ENCODE measurements at places on chromosomes 7 and 10.

DNA sequence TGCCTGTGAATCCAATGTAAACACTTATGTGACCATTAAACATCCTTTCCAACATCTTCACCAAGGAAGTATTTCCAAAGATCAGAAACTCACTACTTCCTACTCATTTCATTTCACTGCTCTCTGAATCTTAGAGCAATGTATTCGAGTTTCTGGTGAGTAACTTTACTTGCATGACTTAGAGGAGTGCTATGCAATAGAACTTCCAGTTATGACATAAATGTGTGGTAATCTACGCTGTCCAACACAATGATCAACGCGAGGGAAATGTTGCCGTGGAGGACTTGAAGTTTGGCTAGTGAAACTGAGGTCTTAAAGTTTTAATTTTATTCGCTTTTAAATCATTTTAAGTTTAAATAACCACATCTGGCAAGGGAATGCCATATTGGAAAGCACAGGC lies 1326.3 kb downstream of the XPNPEP1 start:
- DNase-seq: no peak

GRCh38 chr7:25481891-25482290 lies 253.6 kb upstream of the NPVF start:
- no peak for DNase-seq

DNA sequence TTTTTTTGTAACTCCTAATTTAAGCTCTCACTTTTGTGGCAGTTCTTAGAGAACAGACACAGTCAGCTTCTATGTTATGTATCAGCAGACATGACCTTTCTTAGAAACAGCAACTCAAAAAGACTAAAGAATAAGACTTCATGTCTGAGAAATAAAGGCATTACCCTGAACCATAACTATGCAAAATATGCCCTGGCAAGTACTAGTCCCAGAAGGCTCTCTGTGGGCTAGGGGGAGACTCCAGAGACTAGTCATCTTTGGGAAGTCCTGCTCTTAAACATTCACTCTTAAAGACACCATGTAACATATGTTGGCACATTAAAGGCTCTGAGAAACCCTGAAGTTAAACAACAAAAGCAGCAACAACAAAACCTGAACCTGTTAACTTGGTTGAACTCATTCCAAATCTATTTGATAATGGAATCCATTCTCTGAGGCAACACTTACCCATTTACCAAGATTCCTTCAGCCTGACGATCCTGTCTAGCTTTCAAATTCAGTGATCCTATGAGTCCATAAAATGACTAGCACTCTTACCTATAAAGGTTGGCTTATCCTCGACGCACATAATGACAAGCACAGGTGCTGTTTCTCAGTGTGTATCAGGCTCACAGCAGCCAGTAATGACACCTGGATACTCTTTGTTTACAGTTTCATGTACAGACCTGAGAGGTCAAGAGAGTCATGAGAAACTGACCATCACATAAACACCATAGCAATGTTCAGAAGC lies 62.3 kb downstream of the OSBPL3 start:
- no peak for DNase-seq

DNA sequence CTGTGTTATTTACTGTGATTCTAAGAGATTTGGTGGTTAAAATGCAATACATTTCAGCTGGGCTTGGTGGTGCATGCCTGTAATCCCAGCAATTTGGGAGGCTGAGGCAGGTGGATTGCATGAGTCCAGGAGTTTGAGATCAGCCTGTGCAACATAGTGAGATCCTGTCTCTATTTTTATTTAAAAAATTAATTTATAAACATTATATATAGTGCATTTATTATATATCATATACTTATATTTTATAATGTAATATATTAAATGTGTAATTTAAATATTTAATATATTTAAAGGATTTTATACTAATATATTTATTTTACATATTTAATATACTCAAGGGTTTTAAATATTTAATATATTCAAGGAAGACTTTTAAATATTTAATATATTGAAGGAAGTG lies 402.8 kb upstream of the PCDH15 start:
- DNase-seq: no peak

- DNase-seq: no peak
Measured at GRCh38 chr7:74542558-74543117, 88.9 kb downstream of the GTF2IRD1 start.

DNA sequence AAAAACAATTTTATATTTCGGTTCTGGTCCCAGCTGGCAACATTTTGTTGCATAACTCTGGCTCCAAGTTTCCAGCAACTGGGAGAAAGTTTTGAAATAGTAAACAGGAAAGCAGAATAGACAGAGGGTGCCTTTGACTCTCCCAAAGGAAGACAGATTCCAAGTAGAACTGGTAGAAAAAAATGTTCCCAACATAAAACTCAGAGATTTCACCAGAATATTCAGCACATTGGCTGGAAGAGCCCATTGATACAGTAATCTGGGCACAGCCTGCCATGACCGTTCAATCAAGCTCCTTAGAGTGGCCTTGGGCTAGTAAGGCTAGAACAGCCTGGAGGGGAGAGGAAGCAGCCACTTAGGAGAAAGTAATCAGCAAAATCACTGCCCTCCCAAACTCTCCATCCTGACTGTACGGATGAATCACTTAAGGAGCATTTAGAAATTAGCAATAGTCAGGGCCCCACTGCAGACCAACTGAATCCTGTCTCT lies 120.4 kb downstream of the CUBN start:
- no peak for DNase-seq

DNA sequence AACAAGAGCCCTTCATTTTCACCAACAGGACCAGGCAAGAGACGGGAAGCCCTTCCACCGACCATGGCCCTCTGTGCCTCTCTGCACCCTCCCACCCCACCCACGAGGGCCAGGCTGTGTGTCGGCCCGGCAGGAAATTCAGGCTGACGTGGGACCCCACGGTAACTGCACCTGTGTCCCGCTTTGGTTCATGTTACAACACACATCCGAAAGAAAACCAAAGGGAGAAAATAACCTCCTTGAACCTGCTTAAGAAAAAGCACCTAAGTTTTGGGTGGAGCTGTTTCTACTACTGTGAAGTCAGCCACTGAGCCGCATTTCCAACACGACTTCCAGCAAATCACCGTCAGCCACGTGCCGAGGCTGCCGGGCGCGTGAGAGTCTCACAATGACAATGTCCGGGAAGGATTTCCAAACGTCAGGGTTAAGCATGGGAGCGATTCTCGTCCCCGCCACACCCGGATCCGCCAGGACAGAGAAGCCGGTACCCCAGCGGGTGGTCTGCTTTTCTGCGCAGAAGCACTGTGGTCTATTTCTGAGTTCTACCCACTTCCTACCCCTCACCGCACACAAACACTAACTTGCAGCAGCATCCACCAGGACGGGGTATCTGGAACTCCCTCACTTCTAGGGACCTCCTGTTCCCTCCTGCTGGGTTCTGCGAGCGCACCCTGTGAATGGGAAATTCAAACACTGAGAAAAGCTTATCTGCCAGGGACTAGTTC lies 36.6 kb downstream of the AMZ1 start:
- DNase-seq: no peak

DNA sequence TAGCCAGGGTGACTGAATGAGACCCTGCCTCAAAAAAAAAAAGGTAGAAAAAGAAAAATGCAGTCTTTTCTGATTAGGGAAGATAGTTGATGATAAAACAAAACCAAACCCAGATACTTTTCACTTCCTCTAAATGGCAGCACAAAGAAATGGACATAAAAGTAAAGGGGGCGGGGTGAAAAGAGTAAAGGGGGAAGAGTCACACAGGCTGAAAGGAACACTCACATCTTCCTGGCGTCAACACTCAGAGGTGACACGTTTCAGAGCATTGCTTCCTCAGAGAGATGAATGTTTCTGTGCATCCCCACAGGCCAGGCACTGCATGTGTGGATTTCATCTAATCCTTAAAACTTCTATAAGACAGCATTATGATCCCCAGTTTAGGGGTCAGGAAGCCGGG lies 81.2 kb downstream of the HIPK2 start:
- DNase-seq: no peak

- DNase-seq: no peak
Measured at GRCh38 chr7:1667566-1668395, 2.3 kb upstream of the ELFN1 start.

- DNase-seq: peak; percentile 24
Measured at GRCh38 chr10:34638406-34639054, 176.6 kb downstream of the PARD3 start.

DNA sequence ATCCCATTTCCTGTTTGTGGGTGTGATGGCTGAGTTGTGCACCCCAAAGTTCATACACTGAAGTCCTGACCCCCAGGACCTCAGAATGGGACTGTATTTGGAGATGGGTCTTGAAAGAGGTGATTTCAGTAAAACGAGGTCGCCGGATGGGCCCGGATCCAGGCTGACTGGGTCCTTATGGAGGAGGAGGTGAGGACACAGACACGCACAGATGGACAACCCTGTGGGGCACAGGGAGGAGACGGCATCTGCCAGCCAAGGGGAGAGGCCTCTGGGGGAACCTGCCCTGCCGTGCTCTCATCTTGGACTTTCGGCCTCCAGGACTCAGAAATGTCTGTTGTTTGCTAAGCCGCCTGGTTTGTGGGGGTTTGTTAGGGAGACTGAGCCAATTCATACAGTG lies 61.1 kb downstream of the PTPRN2 start:
- DNase-seq: no peak

DNA sequence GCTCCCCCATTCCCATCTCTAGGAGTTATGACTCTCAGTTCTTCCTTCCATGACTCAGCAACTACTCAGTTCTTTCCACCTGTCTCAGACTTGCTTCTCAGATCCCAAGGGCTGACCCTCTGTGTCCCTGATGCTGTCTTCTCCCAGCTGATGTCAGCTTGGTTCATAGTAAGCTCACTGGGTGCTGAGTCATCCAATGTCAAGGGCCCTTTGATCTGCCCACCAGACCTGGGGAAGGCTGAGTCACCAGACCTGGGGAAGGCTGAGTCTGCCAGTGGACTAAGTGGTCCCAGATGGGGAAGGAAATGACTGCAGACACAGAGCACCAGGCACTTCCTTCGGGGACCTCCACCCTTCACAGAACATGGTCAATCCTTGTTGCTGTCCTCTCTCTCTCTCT lies 76.1 kb upstream of the ZEB1 start:
- peak; percentile 45 for DNase-seq

DNA sequence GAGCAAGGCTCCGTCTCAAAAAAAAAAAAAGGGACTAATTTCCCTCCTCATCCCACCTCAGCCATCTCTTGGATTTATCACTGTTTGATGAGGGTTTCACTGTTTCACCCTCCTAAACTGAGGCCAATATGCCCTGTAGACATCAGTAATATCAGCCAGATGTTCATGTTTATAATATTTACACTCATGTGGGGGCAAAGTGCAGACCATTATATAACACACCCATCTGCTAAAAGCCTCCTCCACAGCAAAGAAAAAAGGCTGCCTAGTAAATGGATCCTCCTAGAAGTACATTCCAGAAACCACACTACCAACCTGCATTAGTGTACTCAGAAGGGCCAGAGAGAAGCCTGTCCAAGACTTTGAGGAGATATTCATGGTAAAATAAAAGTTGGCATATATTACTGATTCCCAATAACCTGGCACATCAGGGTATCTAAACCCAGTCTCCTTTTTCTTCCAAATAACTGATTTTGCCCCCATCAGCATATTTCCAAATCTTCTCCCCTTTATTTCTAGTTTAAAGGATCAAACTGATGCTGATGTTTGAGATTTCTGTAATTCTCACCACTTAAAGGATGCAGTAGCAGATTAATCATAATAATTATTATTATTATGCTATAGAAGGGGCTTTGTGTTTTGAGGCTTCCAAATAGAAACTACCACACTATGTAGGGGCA lies 55.1 kb downstream of the LGI1 start:
- no peak for DNase-seq

GRCh38 chr10:100723180-100723579 lies 22.2 kb upstream of the PAX2 start:
- no peak for DNase-seq

- DNase-seq: no peak
Measured at GRCh38 chr10:77421591-77421990, 216.0 kb downstream of the KCNMA1 start.

GRCh38 chr7:106871793-106872571 lies 6.9 kb downstream of the PIK3CG start:
- no peak for DNase-seq

DNA sequence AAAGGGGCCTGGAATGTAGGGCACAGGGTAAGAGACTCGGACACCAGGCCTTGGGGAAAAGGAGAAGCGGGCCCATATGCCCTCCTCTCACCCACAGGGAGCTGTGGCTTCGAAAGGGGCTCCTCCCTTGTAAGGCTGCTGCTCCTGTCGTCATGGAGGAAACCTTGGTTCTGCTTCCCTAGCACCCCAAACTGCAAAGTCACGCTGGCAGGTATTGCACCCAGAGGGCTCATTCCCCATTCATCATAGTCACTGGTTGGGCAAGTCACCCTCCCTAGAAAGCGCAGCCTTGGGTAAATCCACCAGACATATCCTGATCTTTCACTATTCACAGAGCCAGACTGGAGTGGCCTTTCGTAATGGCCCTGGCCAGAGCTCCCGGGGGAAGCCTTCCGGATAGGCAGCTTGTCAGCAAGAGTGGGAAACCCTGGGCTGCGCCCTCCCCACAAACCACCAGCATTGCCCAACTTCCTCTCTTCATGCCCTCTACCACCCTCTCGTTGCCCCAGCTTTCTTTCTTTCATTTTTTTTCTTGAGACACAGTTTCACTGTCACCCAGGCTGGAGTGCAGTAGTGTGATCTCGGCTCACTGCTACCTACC lies 121.0 kb downstream of the HIP1 start:
- DNase-seq: peak; percentile 11

GRCh38 chr10:79226391-79227245 lies 120.7 kb upstream of the PPIF start:
- no peak for DNase-seq

DNA sequence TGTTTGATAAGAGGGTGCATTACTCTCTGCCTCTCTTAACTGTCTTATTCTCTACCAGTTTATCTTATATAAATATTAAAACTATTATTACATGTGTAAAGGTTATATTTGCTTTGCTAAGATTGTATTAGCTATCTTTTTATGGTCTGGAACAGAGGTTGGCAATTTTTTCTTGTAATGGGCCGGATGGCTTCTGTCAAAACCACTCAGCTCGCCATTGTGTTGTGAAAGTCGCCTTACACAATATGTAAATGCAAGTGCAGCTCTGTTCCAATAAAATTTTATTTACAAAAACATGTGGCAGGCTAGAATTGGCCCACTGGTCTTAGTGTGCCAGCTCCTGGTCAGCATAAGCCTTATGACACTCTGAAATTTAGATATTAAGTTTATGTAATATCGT lies 185.8 kb downstream of the SDK1 start:
- DNase-seq: no peak

DNA sequence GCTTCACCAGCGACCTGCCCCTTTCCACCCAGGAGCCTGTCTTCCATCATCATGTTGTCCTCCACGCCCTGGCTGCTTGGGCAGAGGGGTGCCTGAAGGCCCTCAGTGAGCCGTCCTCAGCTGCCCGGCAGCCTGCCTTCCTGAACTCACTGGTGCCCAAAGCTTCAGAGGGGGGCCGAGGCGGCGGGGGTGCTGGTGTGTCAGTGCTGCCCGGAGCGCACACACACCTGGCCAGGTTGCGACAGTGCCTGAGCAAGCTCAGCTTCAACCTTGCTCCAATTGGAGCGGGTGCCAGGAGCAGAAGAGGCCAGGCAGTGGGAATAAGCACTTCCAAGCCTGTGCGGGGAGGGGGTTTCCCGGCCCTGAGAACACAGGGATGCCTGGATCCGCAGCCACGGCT lies 566.3 kb downstream of the INHBA start:
- DNase-seq: no peak
